CD8-positive, alpha-beta memory T cell (primary cell): ENCODE measurements at places on chromosomes 1 and 21. TPM values are rescaled to one million over a fixed set of nuclear protein-coding genes. Genes with fewer than 3 reads are reported as not detected.

DNA sequence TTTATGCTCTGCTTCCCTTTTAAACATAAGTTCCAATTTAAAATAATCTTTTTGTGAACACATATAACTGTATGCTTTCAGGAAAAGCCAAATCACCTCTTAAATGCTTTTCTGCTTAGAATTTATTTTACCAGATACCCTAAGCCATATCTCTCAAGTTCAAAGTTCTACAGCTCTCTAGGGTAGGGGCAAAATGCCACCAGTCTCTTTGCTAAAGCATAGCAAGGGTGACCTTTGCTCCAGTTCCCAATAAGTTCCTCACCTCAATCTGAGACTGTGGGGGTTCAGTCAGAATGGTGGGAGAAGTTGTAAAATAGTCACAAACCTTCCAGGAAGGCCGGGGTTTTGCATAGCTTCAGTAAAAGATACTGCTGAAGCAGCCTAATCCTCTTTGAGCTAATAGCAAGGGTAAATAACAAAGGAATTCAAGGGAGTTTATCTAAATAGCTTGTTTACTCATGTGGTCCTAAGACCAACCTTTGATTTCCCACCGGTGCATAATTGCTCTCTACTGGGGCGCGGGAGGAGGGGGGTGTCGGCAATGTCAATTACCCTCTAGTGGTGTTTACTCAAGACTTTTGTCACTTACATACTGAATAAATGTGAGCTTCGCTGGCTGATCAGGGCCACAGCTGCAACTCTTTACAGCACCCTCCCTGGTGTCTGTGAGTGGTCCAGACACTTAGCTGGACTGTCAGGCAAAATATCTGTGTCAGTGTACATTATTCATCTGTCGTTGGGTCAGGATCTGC lies 1376.2 kb downstream of the NCAM2 start:
- H3K36me3 ChIP-seq: no peaks in the 10 kb centered on the region
- no peak for DNase-seq
- H3K4me1 ChIP-seq: no peaks in the 10 kb centered on the region
- no peaks in the 10 kb centered on the region for H3K27me3 ChIP-seq
- H3K4me3 ChIP-seq: no peak overlapping the region

- H3K36me3 ChIP-seq: no peaks in the 10 kb centered on the region
- DNase-seq: no peak
Observed at GRCh38 chr1:82810601-82811000, 1009.9 kb downstream of the ADGRL2 start.

DNA sequence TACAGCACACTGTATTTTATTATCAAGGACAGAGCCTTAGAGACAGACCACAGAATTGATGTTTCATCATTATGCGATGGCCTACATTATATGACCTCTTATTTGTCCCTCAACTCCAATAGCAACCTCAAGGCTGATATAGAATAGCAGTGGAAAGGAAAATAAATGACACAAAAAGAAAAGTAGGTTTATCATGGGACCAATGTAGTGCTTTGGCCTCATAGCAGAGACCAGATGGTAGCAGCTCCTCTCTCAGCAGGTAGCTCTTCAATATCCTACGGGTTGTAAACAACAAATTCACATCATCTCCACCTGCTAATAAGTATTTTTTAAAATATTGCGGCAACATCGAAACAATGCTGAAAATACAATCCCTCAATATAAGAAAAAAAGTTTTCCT lies 25.2 kb downstream of the ANP32E start:
- H3K4me3 ChIP-seq: no peak overlapping the region
- DNase-seq: no peak
- no peak overlapping the region for H3K27ac ChIP-seq
- H3K36me3 ChIP-seq: no peaks in the 10 kb centered on the region
- H3K4me1 ChIP-seq: peaks cover 10% of the 10 kb centered on the region

DNA sequence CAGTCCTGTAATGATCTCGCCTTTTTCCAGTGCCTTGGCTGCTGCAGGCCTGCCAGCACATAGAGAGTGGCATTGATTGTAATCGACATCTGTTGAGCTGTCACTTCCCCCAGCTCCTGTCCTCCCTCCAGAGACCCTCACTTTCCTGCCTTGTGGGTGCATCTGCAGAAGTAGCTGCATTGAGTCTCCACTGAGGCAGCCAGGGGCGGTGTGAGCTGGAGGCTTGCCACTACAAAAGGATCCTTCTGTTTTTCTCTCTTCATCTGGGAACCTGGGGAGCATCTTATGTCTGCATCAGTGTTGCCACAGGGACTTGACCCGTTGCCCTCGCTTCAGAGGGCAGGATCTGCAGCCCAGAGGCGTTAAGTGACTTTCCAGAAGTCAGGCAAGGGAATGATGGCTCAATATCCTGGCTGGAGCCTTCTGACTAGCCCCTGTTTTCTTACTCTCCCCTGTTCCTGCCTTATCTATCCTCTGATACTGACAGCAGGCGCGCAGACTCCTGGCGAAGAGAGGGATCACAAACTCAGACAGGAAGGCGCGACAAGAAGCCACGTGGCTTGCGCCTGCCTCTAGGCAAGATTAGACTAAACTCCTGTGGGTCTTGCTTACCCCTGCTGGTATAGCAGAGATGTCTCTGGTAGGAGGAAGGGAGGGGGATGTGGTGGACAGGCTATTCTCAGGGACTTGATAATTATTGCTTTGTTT lies 13.3 kb upstream of the FMOD start:
- no peak for DNase-seq
- no peaks in the 10 kb centered on the region for H3K4me1 ChIP-seq
- H3K27ac ChIP-seq: no peak overlapping the region
- no peak overlapping the region for H3K4me3 ChIP-seq

DNA sequence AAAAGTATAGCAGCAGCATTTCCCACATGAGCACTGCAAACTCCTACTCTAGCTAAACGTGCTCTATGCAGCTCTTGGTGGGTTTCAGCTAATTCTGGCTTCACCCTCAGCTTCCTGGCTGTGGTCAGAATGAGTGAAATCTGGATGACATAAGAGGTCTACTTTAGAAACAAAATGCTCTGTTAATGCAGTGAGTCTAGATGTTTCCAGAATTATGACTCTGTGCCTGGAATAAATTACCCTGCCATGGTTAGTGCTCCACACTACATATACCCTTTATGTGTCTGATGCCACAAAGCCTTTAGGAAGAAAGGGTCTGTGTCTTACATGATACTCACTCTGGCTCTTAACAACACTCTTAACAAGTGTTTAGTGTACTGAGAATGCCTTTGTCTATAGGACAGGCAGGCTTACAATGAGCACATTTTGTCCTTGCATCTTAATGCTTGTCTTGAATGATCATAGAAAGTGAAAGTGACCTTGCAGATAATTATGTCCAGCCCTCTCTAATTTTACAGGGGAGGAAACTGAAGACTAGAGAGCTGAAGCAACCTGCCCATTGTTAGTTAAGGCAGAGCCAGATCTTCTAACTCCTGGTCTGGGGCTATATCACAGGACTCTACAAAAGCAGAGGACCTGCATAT lies 9.2 kb downstream of the S100A10 start:
- peak overlapping the region; percentile 6 for H3K27ac ChIP-seq
- no peak overlapping the region for H3K4me3 ChIP-seq
- peaks cover 41% of the 10 kb centered on the region for H3K36me3 ChIP-seq
- peaks cover 40% of the 10 kb centered on the region for H3K4me1 ChIP-seq
- H3K27me3 ChIP-seq: no peaks in the 10 kb centered on the region
- peak; percentile 63 for DNase-seq

MMP23B gene
- 2.9 TPM for total RNA-seq

DISP1 gene
- 2.4 TPM for total RNA-seq

UCHL5 gene
- 110 TPM for total RNA-seq

FCER1G gene
- 4.1 TPM for total RNA-seq

OR14K1 gene
- not detected for total RNA-seq
